ENCODE measurements at places on chromosomes 16 and 17. TPM values are rescaled to one million over a fixed set of nuclear protein-coding genes. Genes with fewer than 3 reads are reported as not detected.

The ACE gene
- total RNA-seq = 3.6 TPM

The MYH2 gene
- total RNA-seq = not detected

The BAHCC1 gene
- 5.5 TPM for total RNA-seq

The HOXB4 gene
- 8.9 TPM for total RNA-seq

The SCIMP gene
- 0.72 TPM for total RNA-seq

The KIAA0513 gene
- total RNA-seq = 0.88 TPM

The MT1A gene
- total RNA-seq = not detected

The STAC2 gene
- not detected for total RNA-seq

The PER1 gene
- total RNA-seq = 38.0 TPM

The EXOC7 gene
- total RNA-seq = 173 TPM

The JPH3 gene
- total RNA-seq = not detected

The GFER gene
- total RNA-seq = 31.1 TPM

The ITGB3 gene
- total RNA-seq = 0.17 TPM

The TNS4 gene
- 0.66 TPM for total RNA-seq

The SMTNL2 gene
- total RNA-seq = not detected

The CARD14 gene
- not detected for total RNA-seq

The DPEP3 gene
- total RNA-seq = not detected
